ENCODE measurements at places on chromosomes 2 and 18.

DNA sequence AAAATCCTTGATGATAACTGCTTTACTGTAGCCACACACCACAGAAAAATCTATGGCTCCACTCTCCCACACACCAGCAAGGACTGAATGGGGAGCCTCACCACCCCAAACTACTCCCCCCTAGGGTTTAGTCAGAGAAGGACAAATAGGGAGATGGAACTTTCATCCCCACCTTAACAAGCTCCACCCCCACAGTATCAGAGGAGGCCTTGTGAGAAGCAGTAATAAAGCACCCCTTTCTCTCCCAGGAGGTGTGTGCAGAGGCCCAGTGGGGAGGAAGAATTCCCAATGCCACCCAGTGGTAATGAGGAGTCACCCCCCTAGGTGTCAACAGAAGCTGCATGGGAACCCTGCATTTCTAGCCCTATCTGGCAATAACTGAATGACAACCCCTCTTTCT is 224.9 kb downstream of the TNS1 start:
- no peak for DNase-seq

GRCh38 chr2:43905871-43906270 is 67.1 kb downstream of the ABCG8 start:
- no peak for DNase-seq

GRCh38 chr2:242054881-242055801 is 185.6 kb downstream of the RTP5 start:
- no peak for DNase-seq

DNA sequence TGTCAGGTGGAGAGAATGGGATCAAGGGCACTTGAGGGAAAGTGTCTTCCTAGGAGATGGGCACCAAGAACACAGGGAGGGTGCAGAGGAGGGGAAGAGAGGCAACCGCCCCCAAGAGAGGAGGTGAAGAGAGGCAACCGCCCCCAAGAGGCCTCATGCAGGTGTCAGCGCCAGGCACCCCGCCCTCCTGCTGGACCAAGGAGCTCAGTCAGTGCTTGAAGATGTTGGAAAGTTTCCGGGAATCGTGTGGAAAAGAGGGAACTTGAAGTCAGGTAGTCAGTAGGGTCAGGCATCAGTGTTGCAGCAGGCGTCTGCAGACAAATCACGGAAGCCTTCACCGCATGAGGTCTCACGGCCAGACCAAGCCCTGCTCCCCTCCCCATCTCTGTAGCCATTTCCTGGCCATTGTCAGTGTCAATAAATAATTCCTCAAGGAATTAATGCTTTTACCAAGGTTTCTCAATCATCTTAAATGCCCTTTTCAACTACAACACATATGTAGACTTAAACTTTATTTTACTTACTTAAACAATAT is 353.1 kb downstream of the EIPR1 start:
- no peak for DNase-seq

- DNase-seq, result no peak
These were observed 140.3 kb downstream of the RPIA start for GRCh38 chr2:88831792-88832248.

DNA sequence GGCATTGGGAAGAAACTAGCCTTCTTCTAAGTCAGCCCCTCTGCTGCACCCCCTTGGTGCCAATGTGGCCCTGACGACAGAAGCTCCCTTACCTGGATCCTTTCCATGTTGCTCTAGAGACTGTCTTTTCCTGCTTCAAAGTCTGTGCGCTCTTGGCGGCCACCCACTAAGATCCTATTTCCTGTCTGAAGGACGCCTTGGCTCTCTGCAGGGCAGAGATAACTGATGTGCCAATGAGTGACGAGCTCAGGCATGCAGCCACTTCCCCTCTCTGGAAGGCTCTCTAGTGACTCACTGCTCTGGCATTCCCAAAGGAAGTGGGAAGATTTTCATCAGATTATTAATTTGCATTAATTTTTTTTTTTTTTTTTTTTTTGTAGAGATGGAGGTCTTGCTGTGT is 273.5 kb downstream of the CDH20 start:
- DNase-seq, result no peak

DNA sequence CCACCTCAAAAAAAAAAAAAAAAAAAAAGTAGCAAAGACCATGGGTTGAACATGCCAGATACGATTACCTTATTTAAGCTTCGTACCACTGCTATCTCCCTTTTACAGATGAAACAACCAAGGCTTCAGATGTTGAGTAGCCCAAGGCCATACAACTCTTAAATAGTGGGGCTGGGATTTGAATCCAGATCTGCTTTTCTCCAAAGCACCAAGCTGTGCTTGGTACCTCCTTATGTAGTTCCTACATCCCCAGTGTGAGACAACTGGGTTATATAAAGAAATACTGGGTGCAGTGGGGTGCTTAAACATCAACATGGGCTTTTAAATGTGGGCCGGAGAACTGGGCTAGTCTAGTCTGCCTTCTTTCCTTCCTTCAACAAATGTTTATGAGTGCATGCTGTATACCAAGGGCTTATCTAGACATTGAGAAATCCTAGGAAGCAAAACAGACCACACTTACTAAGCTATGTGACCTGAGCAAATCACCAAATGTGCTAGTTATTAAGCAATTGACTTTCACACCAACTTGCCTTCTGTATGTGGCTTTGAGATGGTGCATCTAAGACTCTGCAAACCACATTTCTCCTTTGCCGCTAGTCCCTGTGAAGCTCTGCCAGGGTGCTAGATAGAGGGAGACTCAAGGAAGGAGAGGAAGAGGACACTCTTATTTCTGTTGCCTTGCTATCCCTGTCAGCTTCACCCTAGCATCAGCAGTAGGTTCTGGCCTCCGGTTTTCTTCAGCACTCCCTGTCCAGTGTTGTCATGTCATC is 206.8 kb upstream of the FBXO11 start:
- DNase-seq, result no peak

DNA sequence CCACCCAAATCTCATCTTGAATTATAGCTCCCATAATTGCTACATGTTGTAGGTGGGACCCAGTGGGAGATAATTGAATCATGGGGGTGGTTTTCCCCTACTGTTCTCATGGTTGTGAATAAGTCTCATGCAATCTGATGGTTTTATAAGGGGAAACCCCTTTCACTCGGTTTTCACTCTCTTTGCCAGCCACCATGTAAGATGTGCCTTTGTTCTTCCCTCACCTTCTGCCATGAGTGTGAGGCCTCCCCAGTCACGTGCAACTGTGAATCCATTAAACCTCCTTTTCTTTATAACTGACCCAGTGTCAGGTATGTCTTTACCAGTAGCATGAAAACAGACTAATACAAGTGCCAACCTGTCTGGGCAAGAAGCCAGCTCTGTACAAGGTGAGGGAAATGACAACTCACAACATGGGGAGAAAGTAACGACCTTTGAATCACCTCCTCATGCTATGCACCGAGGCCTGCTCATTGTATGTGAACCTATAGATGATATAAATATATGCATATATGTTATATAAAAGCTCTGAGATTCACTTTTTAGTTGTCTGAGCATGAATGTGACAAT is 162.2 kb downstream of the ALPK2 start:
- DNase-seq, result no peak

DNA sequence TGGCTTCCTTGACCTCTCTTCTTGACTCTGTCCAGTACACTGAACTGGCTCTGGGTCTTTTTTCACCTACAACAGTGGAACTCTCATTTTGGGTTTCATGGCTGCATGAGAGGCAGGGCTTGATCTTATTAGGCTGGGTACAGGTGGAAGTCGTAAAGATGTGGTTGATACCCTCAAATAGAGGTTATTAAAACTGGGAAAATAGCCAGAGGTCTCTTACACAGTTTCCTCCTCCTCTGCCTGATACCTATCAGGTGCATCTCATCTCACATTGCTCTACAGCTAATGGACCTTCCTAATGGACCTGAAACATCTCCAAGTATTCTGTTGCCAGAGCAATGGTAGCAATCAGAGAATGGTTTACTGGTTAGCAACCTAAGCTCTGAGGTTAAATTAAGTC is 231.8 kb downstream of the ETAA1 start:
- DNase-seq, result no peak

DNA sequence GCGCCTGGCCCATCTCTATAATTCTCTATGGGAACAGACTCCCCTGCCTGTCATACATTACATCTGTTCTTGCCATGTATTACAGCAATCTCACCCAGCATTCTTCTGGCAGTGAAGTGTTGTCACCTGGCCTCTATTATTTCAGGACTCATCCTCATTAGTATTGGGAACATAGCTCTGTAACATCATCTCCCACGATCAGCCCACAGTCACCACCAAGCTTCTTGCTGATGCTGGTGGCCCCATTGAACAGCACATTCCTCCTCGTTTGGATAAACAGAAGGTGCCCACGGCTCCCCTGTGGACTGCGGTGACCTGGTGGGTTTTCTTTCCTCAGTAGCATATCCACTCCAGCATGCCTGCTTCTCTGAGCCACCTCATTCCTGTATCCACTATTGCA is 21.5 kb downstream of the CHCHD5 start:
- no peak for DNase-seq

GRCh38 chr2:121387591-121388325 is 102.8 kb upstream of the TFCP2L1 start:
- DNase-seq, result no peak

- no peak for DNase-seq
These were observed 31.8 kb upstream of the SULT1C4 start for GRCh38 chr2:108345951-108346350.

DNA sequence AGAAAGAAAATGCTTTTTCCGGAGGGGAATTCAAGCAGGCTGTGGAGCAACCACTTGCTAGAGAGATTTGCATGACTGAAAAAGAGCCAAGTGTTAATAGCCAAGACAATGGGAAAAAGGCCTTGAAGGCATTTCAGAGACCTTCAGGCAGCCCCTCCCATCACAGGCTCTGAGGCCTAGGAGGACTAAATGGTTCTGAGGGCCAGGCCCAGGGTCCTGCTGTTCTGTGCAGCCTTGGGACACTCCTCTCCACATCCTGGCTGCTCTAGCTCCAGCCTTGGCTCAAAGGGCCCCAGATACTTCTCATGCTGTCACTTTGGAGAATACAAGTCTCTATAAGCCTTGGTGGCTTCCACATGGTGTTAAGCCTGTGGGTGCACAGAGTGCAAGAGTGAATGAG is 81.8 kb downstream of the B3GNT2 start:
- DNase-seq, result no peak

DNA sequence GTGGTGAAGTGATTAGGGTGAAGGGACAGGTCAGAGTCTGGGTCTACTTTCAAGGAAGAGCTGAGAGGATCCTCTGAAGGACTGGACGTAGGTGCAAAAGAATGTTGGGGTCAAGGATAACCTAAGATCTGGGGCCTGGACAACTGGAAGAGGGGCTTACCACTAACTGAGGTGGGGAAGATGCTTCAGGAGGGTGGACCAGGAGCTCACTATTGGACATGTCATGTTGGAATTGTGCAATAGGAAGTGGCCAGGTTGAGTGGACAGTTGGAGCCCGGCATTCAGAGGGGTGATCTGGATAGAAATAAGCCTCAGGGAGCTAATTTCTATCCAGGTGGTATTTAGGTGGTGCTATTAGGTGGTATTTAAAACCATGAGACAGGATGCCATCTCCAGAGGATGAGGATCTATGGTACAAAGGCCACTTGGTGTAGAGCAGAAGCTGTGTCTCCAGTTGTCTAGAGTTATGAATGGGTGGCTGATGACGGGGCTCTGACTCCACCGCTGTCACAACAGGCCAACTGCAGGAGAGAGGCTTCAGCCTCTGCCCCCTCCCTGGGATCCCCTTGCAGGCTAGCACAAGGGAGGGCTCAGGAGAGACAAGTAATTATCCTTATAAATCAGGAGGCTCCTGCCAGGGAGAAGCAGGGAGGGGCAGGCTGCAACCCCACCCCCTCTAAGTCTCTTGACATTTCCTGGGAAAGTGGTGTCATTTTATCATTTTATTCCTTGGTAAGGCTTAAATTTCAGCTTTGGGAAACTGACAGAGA is 158.0 kb downstream of the SMAD7 start:
- no peak for DNase-seq

- DNase-seq, result no peak
These were observed 350.6 kb upstream of the VRK2 start for GRCh38 chr2:57696016-57696415.

DNA sequence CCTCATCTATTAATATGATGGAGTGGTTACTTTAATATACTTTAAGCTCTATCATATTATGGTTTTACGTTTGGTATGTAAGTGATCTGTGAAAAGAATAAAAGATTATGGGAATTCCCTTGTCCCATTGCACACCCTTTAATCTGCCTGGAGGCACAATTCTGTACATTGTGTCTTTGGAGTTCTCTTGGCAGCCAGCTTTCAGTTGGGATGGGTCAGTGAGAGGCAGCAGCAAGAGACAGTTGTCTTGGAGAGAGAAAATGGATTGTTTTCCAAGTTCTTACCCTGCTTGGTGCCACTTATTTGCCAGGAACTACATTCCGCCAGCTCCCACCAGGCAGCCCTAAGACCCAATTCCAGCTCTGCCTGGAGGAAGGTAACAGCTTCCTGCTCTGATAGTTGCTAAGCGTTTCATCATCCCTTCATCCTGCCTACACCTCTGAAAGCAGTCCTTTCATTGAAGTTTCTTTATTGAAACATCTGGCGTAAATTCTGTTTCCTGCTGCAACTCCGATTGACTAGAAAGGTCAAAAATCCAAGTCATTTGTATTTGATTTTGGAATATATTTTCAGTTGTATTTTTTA is 365.2 kb downstream of the AKAIN1 start:
- DNase-seq, result no peak

- no peak for DNase-seq
These were observed 243.4 kb upstream of the RBBP8 start for GRCh38 chr18:22689712-22690111.

DNA sequence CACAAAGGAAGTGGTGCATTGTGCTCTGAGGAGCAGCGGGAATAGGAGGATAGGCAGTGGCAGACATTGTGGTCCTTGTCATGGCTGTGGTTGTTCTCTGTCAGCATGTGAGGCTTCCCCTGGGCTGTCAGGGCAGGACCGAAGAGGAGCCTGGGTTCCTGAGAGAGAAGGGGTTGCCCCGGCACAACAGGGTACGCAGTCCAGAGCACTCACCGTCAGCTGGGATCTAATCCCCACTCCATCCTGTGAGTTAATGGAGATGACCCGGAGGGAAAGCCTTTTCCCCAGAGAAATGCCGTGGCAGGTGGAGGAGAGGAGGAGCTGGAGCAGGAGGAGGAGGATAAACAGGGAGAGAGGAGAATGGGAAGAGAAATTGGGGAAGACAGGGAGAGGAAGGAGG is 396.7 kb upstream of the HS6ST1 start:
- no peak for DNase-seq

- no peak for DNase-seq
These were observed 34.8 kb upstream of the KLHL29 start for GRCh38 chr2:23350041-23350791.

GRCh38 chr2:157443795-157444640 is at the start of gene CYTIP:
CYTIP (minus strand) TSS chr2:157444089; CDS start chr2:157444020, 69 bp downstream.
- no peak for DNase-seq

- DNase-seq, result no peak
These were observed 14.3 kb upstream of the RAPH1 start for GRCh38 chr2:203549406-203549805.

GRCh38 chr2:199772035-199772976 is 78.7 kb downstream of the FTCDNL1 start:
- DNase-seq, result no peak

DNA sequence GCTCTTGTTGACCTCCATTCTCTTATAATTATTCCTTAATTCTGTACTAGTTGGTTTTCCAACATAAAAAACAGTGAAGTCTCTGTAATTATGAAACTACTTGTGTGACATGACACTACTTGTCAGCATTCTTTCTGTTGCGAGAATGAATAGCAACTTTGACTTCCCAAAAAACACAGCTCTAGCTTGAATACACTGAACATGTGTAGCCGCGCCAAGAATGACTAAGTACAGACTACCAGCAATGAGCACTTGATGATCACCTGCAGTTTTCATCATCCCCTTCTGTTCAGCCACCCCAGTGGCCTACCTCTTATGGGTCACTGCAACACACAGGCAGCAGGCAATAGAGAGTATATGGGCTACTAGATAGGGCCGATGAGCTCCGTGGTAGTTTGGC is 229.3 kb downstream of the TGIF1 start:
- no peak for DNase-seq

- DNase-seq, result no peak
These were observed at the start of gene NCK2 for GRCh38 chr2:105744909-105745853. NCK2 (plus strand) TSS chr2:105744912; CDS start chr2:105855064, 110,152 bp downstream.

All from stimulated activated CD8-positive, alpha-beta memory T cell treated with anti-CD3 and anti-CD28 coated beads, Interleukin-4, amount 100 ng/mL, for 1 hour (primary cell).